ENCODE measurements at places on chromosomes 5 and 9. TPM values are rescaled to one million over a fixed set of nuclear protein-coding genes. Genes with fewer than 3 reads are reported as not detected.

PPP3R2 gene
- not detected for total RNA-seq

IL9 gene
- total RNA-seq = not detected

C1QTNF3 gene
- 12.7 TPM for total RNA-seq

ARID3C gene
- total RNA-seq = not detected

GLDC gene
- total RNA-seq = 117 TPM

LTC4S gene
- 13.7 TPM for total RNA-seq

ALG2 gene
- 46.5 TPM for total RNA-seq

GRCh38 chr5:142399891-142400290, 75.1 kb upstream of the SPRY4 start:
- DNase-seq = no peak

DNA sequence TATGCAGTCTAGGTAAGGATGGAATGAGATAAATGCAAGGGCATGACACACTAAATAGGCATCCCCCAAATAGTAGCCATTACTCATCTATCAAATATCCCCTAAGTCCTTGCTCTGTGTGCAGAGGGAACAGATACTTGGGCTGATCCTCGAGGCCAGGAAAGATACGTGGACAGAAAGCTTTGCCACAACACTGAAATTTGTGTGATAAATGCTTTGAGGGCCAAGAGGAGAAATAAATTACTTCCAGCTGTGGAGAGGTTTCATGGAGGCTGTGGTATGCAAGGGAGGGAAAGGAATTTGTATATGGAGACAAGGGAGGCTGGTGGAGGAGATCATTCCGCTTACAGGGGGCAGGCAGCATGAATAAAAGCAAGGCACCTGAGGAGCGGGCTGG, 18.5 kb downstream of the ATOX1 start:
- no peak for DNase-seq

DNA sequence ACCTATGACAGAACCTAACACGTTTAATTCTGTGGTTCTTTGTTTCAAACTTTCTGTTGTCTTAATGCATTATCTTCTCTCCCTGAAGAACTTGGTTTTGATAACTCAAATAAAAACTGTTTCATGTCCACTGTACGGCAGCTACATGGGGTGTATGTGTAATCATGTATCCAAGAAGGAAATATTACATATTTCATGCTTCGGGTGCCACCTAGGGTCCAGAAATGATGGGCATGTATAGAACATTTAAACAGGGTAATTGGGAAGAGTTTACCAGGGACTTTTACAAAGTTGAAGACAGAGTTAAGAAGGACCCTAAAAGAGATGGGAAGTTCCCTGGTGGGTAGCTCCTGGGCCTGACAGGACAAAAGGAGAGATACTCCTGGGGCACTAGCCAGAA, 291.3 kb downstream of the FBXL7 start:
- DNase-seq = no peak

DNA sequence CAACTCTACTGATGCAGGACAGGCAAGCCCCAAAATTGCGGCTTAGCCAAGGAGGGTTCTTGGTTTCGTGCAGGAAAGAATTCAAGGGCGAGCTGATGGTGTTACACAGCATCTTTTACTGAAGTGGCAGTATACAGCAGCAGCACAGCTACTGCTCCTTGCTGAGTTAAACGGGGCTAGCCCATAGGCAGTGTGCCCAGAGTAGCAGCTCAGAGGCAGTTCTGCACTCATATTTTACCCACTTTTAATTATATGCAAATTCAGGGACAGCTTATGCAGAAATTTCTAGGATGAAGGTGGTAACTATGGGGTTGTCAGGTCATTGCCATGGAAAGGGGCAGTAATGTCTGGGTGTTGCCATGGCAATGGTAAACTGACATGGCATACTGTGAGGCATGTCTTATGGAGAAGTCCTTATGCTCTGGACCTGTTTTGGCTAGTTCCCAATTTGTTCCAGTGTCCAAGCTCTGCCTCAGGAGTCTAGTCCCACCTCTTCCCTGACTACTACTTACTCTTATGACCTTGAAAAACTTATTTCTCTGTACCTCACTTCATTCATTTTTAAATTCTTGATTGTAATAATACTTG, 2.0 kb upstream of the SPINK9 start:
- no peak for DNase-seq

GRCh38 chr5:54518146-54518817, 723 bp downstream of the SNX18 start:
- DNase-seq = no peak

GRCh38 chr9:90296539-90296938, 346.1 kb downstream of the DIRAS2 start:
- no peak for DNase-seq

GRCh38 chr9:84788803-84789462, 119.4 kb downstream of the NTRK2 start:
- DNase-seq = no peak

GRCh38 chr5:77129391-77129990, 42.4 kb upstream of the ZBED3 start:
- no peak for DNase-seq

DNA sequence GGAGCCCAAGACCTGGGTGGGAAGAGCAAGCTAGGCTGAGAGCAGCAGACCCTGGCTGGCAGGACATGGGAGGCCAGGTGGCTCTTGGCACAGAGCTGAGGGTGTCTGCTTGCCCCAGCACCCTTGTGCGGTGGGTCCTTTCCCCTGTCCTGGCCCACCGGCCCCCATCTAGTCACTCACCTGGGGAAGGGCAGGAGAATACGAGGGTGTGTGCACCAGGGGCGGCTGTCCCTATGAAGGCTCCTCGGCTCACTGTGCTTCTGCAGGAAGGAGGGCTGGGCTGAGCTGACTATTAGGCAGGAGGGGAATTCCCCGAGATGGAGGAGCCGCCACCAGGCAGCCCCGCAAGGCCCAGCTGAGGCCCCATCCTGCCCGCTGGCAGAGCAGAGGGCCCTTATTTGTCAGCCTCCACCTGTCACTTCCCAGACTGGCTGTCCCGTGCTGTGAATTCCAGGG, 6.1 kb upstream of the TNIP1 start:
- DNase-seq = no peak

DNA sequence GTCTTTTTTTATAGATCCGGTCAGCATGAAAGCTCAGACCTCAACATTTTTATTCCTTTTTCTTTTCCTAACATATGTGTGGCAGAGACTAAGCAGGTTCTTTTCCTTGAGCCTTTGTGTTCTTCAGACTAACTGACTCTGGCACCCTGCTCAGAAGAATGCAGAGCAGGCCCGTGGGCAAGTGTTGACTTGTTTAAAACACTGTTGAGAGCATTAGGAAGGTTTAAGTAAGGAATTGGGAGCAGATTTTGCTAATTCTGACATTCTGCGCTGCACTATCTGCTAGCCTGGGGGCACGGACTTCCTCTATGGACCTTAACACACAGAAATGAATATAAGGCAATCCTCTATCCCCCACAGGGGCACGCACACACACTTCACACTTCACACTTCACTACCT, 182.5 kb upstream of the PIK3R1 start:
- DNase-seq = no peak

DNA sequence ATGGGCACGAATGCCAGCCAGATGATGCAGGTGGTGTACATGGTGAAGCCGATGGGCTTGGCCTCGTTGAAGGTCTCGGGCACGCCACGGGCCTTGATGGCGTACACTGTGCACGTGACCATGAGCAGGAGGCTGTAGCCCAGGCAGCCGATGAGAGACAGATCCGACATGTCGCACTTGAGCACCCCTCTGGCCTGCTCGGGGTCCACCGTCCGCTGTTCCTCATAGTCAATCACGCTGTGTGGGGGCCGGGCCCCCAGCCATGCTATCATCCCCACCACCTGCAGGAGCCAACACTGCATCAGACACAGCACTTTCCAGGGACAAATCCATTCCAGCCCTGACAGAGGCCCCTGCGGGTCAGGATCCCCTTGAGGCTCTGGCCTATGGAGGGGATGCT, 12.2 kb downstream of the GRM6 start:
- DNase-seq = no peak

GRCh38 chr5:1118738-1119137, 6.9 kb upstream of the SLC12A7 start:
- no peak for DNase-seq
